Left cardiac atrium (tissue), 4 donors: ENCODE measurements at places on chromosomes 16 and 17. TPM values are rescaled to one million over a fixed set of nuclear protein-coding genes. Genes with fewer than 3 reads are reported as not detected.

The CEP112 gene
- total RNA-seq, result 18.9 TPM

The TTYH2 gene
- 15.6 TPM for total RNA-seq

The ZMYND15 gene
- total RNA-seq, result 0.39 TPM

DNA sequence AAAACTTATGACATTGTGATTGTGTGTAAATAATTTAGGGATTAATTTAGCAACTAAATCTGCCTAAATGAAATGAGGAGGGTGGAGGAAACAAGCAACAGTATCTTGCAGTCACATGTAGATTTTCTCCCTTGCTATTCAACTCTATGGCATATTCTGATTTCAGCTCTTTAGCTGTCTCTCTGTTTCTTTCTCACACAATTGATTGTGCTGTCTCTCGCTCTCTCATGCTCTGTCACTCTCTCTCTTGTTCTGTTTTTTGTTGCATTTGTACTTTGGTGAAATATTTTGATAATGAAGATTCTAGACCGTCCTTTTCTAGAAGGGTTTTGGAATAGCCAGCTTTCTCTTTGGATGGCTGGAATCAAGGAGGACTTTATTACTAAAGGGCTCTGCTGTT is 70.6 kb downstream of the BCAS3 start:
- DNase-seq, result no peak

The CD300A gene
- total RNA-seq, result 2.9 TPM

The HSD11B2 gene
- 1.6 TPM for total RNA-seq

DNA sequence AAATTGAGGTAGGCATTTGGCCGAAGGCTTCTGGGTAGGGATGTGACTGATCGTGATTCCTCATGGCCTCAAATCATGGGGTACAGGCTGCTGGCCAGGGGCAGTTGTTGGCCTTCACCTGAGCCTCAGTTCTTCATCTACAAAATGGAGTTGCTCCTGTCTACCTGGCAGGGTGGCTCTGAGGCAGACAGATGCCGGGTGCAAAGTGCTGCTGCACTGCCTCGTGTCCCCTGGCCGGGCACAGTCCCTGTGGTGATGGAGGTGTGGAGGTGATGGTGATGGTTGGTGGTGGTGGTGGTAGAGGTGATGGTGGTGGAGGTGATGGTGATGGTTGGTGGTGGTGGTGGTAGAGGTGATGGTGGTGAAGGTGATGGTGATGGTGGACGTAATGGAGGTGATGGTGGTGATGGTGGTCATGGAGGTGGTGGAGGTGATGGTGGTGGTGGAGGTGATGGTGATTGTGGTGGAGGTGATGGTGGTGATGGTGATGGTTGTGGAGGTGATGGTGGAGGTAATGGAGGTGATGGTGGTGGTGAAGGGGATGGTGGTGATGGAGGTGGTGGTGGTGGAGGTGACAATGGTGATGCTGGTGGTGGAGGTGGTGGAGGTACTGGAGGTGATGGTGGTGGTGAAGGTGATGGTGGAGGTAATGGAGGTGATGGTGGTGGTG is 52.6 kb downstream of the RNF213 start:
- no peak for DNase-seq

DNA sequence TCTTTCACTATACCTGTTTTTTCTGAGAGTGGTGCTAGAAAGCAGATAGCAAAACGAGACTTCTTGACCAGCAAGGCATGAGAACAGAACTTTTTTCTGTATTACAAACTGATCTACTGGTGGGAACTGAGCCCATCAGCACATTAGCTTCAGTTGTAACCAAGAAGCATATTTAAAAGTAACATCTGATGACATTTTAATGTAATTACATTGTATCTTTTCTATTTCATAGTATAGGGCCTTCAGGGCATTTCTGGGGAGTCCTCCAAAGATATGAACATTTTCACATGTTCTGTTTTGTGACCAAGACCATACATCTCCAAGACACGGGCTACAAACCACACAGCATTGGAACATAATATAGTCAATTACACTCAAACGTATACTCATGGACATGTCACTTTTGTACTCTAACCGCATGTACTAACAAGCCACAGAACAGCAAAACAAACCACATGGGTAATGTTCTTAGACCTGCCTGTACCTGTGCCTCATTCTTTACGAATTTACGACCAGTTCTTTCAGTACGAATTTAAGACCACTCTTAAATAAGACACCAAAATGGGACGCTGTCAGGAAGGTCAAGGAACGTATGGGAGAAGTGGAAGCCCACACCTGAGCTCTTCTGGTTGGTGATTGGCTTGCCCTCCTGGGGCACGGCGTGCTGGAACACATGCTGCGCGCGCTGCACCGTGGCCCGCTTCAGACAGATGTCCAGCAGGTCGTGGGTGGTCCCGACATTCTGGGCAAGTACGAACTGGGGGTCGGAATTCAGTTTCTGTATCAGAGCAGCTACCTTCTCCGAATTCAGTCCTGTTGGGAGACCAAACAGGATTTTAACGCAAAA is 825 bp downstream of the BLMH start:
- peak; percentile 57 for DNase-seq

The PRSS27 gene
- total RNA-seq, result 0.65 TPM

DNA sequence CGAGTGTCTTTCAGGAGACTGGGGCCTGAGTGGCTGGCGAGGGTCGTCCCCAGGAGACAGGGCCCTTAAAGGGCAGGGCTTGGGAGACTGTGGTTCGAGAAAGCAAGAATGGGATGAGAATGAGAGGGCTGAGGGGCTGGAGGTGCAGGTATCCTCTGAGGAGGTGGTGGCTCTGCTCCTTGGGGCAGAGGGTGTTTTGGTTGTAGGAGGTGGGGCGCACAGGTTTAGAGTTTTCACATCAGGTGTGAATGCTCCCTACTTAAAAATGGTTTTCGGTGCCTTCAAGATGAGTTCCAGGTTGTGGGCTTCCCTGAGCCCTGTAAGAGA is 430 bp downstream of the BCAS3 start:
- DNase-seq, result no peak

GRCh38 chr17:81373536-81374160 is 21.6 kb upstream of the BAHCC1 start:
- DNase-seq, result no peak

DNA sequence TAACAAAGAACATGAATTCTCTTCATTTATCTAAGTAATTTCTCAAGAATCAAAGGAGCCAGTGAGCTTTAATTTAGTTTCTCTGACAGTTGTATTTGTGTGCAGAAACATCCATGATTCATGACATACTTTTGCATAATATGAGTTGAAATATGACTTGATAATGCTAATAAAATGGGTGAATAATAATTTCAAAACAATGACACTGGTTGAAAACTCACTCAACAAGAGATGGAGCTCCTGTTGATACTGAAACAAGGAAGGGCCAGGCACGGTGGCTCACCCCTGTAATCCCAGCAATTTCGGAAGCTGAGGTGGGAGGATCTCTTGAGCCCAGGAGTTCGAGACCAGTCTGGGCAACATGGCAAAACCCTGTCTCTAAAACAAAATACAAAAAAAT is 147.0 kb downstream of the MAP2K6 start:
- no peak for DNase-seq

DNA sequence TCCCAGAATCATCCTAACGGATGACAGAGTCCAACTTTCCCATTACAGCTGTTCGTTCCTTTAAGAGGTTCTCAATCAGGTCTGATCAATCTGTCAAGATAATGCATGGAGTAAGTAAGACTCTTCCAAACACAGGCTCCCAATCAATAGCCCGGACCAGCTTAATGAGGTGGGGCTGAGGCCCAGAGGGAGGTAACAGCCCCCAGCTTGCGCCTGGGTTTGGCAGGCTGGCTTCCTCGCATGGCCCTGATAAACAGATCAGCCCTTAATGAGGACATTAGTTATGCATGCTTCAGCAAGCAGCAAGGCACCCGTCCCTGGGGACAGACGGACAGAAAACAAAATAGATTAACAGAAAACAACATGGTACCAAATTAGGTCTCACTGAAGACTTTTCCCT is 145.7 kb downstream of the ZFHX3 start:
- DNase-seq, result no peak

- no peak for DNase-seq
These were observed 727.9 kb upstream of the SOX9 start for GRCh38 chr17:71392715-71393567.

DNA sequence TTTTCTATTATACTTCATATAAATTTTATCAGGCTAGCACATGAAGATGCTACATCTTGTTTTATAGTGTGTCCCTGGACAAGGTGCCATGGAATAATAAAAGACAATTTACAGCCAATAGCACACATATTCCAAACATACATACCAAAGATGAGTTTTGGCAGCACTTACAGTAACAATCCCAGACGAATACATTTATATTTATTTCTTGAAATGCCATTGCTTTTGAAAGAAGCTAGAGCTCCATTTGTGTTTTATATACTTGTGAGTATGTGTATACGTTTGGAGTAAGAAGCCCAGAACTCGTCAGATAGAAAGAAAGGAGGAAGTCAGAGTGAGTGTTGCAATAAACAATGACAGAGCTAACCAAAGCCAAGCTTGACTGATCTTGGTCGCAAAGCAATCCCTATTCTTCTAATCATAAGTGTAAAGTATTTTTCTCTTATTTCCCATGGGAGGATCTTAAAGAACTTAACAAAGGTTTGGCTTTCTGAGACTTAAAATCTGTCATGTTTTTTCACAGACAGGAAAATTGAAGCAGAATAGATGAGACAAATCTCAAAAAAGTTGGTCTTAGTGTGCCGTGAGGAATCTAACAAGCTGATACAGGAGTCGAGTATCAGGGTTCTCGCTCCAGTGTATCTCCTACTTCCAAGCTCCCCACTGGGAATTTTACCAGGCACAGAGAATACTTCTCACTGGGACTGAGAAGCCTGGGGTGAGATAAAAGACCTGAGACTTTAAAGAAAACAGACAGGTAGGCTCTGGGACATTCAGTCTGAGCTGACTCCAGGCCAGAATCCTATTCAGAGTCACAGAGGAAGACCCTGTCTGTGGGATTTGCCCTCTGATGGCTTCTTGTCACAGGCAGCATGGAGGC is 175.4 kb downstream of the AATF start:
- no peak for DNase-seq

The RPGRIP1L gene
- 2.0 TPM for total RNA-seq

The SMARCE1 gene
- 68.9 TPM for total RNA-seq

The DHRS11 gene
- 14.8 TPM for total RNA-seq
